CD4-positive, alpha-beta T cell treated with Interleukin-17A for 1 hour (primary cell): ENCODE measurements at places on chromosomes 5 and 9.

DNA sequence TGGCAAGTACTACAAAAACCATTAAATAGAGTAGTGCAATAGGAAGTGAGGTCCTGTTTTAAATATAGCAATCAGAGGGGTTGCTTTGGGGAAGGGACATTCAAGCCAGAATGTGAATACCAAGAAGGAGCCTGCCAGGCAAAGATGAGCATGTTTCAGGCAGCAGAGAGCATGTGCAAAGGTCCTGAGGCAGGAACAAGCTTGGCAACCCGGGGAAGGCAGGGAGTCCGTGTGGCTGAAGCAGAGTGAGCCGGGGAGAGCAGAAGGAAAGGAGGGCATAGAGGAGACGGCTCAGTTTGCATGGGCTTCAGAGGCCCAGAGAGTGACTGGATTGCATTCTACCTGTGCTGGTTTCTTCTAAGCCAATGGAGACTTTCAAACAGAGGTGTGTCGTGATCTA, 22.7 kb upstream of the CPLX2 start:
- no peak for DNase-seq

DNA sequence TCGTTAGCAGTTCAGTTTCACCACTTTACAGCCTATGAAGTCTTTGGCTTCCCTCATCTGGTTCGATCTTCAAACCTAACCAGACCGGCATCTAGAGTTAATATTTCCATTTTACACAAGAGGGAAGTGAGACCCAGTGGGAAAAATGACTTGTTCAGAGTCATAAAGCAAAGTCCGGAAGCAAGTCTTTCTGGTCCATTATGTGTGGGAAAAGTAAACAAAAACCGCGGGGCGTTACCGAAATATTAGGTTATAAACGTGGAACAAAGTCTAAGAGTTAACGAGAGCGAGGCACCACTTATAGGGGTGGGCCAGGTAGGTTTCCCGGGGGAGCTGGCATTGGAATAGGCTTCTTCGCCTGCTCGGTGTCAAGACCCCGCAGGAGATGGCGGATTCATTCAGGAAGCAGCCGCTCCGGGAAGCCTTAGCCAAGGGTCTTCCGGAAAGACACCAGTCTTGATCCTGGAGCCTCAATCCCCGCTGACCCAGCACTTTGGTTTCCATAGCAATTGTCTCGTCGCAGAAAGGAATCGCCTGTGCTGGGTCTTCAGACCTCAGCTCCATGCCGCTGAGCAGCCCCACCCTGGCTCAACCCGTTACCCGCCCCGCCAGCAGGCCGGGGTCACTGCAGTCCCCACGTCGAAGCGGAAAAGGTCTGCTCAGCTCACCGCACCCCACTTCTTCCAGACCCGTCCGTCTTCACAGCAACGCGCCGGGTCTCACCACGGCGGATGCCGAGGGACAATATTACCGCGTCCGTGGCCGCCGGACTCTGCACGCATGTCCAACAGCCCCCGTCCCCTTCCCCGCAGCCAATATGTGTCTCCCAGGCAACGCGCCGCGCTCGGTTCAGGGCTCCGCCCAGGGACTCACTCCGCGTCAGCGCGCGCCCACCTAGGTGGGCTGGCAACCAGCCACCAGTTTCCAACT, at the start of gene C5orf52:
Gene C5orf52 (plus strand): TSS at position 872 of the 930 bp plus-strand sequence. CDS start 82 bp downstream, outside the sequence.
- peak; percentile 16 for DNase-seq

GRCh38 chr9:109473329-109473728, 24.8 kb downstream of the PTPN3 start:
- DNase-seq = no peak

DNA sequence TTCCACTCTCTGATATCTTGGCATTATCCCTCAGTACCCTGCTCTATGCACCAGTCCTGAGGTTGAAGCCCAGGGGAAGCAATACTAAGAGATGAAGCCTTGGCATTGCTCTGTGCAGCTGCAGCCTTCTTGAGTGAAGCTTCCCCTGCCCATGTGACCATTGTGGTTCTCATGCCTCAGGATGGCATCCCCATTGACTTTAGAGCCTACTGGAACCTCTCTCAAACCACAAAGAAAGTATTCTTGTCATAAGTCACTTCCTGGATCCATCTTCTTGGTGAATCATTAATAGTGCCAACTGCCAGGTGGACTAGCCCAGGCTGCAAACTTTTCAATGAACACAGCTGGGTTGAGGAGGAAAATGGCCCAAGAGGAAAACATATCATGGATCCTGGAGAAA, 283.9 kb upstream of the RFX3 start:
- DNase-seq = no peak

- no peak for DNase-seq
Measured at GRCh38 chr9:133635098-133635497, 1.1 kb upstream of the DBH start.
